ENCODE measurements at places on chromosomes 2 and 18. TPM values are rescaled to one million over a fixed set of nuclear protein-coding genes. Genes with fewer than 3 reads are reported as not detected.

C2orf74 gene
- total RNA-seq, result 7.6 TPM

TRABD2A gene
- 48.8 TPM for total RNA-seq

GRCh38 chr2:167471332-167471731 is 583.1 kb downstream of the XIRP2 start:
- no peak for DNase-seq

ORC4 gene
- total RNA-seq, result 33.2 TPM

CNGA3 gene
- not detected for total RNA-seq

DNA sequence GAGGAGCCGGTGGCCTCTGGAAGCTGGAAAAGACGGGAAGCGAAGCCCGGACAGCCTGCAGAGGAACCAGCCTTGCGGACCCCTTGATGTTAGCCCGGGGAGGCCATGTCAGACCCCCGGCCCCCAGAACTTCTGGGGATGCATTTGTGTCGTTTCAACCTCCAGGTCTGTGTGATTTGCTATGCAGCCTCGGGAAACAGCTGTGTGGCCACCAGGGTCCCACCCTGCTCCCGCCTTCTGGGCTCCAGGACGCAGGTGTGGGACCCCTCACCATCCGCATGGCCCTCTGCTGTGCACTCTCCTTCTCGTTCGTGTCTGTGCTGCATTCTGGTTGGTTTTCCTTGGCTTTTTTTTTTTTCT is 13.3 kb downstream of the NEU4 start:
- DNase-seq, result no peak

- DNase-seq, result no peak
Observed at GRCh38 chr2:185700883-185701282, 37.7 kb upstream of the FSIP2 start.

- DNase-seq, result no peak
Observed at GRCh38 chr2:106869512-106870275, 16.3 kb downstream of the ST6GAL2 start.

- no peak for DNase-seq
Observed at GRCh38 chr2:13558368-13558767, 841.6 kb downstream of the TRIB2 start.

DNA sequence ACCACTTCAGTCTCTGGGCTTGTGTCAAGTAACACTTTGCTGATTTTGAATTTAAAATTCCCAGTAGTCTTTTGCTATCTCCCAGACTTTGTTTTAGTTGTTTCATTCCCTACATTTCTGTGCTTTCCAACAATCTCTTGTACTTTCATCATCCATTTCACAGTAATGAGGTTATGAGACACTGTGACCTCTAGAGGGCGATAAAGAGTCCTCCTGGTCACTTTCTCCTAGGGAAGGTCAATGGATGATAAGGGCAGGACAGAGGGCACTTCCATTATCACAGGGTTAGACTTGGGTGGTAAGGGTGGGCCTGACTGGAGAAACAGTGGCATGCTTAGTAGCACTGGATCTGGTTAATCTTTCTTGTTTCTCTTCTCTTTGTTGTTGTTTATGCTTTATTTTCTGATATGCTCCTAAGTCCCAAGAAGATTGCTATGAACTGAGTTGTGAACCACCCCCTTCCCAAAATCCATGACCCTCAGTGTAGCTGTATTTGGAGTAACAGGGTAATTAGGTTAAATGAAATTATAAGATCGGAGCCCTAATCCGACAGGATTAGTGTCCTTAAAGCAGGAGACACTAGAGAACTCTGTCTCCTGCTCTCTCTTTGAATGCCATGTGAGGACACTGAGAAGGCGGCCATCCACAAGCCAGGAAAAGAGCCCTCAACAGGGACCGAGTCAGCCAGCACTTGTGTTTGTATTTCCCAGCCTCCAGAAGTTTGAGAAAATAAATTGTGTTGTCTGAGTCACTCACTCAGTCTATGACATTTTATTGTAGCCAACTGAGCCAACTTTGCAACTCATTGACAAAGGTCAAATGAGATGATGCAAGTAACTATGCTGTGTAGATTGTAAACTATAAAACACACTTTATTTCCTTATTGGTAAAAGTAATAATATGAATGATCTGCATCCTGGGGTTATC is 779.2 kb downstream of the CNTNAP5 start:
- DNase-seq, result no peak

GRCh38 chr2:71462641-71463341 is 9.4 kb downstream of the DYSF start:
- DNase-seq, result no peak

GRCh38 chr18:23650968-23651927 is 11.5 kb downstream of the ANKRD29 start:
- no peak for DNase-seq

DNA sequence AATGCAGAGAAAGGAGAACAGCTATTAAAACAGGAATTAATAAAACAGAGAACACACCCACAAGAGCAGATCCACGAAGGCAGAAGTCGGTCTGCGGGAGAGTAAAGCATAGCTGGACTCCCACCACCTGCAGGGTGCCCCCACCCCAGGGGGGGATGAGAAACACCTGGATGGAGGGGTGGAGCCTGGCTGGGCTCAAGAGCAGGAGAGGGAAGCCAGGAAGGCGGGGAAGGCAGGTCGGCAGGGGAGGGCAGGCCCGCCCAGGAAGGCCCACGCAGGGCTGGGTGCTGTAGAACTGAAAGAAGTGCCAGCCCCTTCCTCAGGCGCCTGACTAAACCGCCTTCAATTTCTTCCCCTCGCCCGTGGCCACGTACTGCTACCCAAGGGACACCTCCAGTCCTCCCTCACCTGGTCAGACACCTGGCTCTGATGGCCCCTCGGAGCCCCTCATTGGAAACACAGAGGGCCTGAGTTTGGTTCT is 175.4 kb downstream of the HDAC4 start:
- no peak for DNase-seq

DNA sequence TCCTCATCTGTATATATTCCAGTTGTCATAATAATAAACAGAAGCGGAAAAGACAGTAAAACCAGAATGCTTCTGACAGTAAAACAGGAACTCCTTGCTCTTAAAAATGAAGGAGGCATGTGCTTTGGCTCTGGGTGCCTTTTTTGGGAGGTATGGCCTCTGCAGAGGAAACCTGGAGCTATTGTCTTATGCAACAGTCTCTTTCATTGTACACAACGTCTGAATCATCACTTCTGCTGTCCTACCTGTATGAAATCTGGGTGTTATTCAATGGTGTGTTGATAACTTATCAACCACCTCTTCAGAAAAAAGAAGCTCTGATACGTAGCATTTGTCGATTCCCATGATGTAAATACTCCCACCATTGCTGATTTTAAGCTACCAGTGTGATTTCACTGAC is 64.8 kb downstream of the CDCA7 start:
- no peak for DNase-seq
